ENCODE measurements at places on chromosomes 5 and 9.

DNA sequence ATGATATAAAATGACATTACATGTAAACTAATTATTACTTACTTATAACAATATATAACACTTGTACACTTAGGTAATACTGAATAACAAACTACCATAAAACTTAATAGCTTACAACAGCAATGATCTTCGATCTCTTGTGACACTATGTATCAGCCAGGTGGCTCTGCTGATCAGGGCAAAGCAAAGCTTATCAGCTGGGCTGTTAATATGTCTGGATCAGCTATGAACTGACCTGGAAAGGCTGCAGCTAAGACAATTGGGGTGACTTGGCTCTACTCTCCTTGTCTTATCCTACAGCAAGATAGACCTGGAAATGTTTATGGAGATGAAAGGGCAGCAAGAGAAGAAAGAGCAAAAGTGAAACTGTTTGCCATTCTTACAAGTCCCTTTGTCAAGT, 511.3 kb downstream of the TLR4 start:
- no peak for DNase-seq

GRCh38 chr9:68732405-68733020, 27.5 kb downstream of the PIP5K1B start:
- no peak for DNase-seq

GRCh38 chr9:28320616-28321015, 747.3 kb upstream of the C9orf72 start:
- DNase-seq, result no peak

- DNase-seq, result no peak
Measured at GRCh38 chr9:16964228-16964627, 93.8 kb upstream of the BNC2 start.

GRCh38 chr5:168152660-168153059, 138.8 kb upstream of the WWC1 start:
- no peak for DNase-seq

- DNase-seq, result no peak
Measured at GRCh38 chr9:91558395-91558794, 134.8 kb upstream of the NFIL3 start.

- DNase-seq, result no peak
Measured at GRCh38 chr5:126043688-126044087, 379.5 kb upstream of the GRAMD2B start.

- DNase-seq, result no peak
Measured at GRCh38 chr9:36325081-36325828, 67.0 kb upstream of the GNE start.

- no peak for DNase-seq
Measured at GRCh38 chr9:109198736-109199382, 31.8 kb upstream of the FRRS1L start.

GRCh38 chr5:109690975-109691574, 1.3 kb downstream of the MAN2A1 start:
- peak; percentile 64 for DNase-seq

GRCh38 chr5:111447822-111448221, 64.5 kb downstream of the STARD4 start:
- DNase-seq, result no peak

DNA sequence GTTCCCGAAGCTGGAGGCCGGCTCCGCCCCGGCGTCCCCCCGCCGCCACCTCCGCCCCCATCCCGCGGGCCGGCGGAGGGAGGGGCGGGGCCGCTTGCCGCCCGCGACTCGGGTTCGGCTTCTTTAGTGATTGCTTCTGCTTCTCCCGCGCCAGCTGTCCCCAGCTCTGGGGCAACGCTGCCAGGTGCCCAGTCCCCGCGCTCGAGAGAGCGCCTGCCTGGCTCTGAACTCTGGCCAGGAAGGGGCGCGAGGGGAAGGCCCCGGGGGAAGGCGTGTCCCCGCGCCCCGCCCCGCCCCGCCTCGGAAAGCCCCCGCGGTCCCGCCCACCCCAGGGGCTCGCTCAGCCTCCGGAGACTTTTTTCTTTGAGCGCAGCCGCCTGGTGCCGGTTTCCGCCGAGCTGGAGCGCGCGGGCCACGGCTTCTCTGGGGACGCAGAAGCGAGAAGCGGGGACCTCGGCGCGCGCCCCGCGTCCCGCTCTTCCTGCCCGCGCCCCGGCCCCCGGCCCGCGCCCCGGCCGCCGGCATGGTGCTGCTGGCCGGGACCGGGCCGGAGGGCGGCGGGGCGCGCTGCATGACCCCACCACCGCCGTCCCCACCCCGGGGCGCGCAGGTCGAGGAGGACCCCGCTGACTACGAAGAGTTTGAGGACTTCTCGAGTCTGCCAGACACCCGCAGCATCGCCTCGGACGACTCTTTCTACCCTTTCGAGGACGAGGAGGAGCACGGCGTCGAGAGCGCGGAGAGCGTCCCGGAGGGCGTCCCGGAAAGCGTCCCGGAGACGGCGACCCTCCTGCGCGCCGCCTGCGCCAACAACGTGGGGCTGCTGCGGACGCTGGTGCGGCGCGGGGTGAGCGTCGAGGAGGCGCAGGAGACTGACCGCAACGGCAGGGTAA, at the start of gene ANKRD33B:
Gene ANKRD33B, plus strand, starts transcription at position 126 of the 893 bp plus-strand sequence. Its CDS starts 398 bp downstream, at position 524.
- peak; percentile 79 for DNase-seq

GRCh38 chr5:121031491-121031890, 567.4 kb downstream of the PRR16 start:
- no peak for DNase-seq

DNA sequence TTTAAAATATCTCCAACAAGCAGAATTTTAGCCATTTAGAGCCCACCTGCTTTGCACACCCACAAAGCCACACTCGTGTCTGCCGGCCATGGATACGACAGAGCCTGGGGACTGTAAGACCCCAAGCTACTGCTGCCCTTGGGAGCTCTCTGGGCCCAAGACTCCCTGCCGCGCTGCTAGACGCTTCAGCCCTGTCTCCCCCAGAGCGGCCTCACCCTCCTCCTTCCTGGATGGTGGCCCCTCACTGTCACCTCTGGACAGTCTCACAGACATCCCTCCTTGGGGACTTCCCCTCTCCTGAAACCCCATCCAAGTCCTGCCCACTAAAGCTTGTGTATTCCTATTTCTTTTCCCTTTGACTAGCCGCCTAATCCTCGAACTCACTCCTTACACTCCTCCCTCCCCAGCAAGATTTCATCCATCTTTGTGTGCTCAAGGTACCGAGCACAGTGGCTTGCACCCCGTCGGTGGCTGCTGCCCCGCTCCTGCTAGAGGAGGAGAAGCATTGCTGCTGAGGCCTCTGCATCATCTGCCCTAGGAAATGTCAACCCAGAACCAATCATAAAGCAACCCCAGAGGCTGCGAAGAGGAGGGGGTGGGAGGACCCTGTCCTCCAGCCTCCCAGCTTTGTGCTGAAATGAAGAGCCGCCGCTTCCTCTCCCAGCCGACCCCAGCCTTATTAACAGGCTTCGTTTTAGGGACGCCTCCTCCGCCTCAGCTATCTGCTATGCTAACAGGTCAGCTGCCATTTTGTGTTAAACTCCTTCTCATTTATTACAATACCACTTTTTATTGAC, 71.2 kb downstream of the CFAP77 start:
- no peak for DNase-seq

DNA sequence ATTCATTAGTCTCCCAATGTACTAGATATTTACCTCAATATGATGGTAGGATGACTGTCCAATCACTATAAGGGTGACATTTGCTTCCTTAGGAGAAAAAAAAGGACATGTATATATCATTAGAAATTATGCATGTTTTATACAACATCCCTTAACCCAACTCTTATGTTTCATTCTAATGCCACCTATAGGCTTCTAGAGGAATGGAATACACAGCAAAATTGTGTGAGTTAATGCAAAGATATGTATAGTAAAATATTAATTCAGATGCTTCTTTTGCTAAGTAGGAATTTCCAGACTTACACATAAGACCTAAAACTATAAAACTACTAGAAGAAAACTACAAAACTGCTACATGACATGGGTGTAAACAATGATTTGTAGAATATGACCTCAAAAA, 3.5 kb downstream of the PRXL2C start:
- no peak for DNase-seq

GRCh38 chr5:136780518-136780917, 415.2 kb upstream of the TRPC7 start:
- no peak for DNase-seq

- no peak for DNase-seq
Measured at GRCh38 chr5:89071941-89072331, 189.0 kb upstream of the MEF2C start.

- no peak for DNase-seq
Measured at GRCh38 chr9:97387504-97387886, 24.4 kb upstream of the TDRD7 start.

Measured in CD4-positive, alpha-beta T cell treated with Interleukin-6 at 100 ng/mL for 8 hours (primary cell).